ENCODE measurements at places on chromosomes 1 and 21.

DNA sequence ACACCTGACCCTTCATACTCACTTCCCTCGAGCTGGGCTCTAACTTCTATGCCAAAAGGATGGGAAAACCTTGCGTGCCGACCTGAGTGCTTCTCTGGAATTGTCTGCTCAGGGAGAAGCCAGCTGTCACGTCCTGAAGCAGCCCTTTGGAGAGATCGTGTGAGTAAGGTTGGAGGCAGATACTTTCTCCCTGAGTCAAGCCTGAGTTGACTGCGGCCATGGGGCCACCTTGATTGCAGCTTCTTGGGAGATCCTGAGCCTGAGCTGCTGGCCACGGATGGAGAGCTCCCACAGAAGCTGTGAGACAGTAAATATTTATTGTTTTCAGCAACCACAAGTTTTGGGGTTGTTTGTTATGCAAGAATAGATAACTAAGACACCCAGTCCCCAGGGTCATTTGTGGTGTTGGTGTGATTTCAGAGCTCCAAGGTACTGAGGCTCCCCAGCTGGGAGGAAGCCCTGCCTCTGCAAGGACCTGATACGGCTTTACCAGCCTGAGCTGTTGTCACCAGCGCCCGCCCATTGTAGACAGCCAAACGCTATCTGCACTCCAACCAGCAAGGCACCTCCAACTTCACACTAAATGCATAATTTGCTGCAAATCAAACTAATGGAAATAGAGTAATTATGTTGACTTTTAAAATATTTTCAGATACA, 531.6 kb downstream of the PTPRU start:
- no peak for DNase-seq

DNA sequence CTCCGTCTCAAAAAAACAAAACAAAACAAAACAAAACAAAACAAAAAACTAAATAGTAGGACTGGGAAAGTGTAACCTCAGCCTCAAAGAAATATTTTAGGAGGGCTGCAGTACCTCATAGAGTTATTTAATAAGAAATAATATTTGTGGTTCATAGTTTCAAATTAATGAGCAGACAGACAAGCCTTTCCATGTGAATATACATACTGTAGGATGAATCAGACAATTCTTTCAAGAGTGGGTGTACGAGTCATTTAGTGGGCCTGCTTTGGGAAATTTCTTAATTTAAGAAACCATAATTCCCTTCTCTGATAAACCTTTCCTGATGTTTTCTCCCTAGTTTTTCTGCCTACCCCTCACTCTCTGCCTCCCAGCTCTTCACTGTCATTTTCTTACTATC, 52.5 kb downstream of the CDC14A start:
- DNase-seq: no peak

DNA sequence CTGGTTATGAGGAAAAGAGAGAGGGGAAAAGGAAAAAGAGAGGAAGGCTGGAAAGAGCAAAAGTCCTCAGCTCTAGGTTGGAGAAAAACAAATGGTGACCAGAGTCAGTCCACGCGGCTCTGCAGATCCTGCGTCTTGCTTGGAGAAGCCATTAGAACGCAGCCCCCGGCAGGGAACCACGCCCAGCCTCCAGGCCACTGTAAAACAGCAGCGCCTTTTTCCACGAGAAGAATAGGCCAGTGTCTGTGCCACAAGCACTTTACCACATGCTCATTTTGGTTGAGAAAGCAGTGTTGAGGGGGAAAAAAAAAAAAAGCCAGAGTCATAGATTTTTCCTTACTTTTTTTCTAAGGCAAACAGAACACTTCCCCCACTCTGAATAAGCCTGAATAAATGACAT, 846.9 kb upstream of the ADAMTS5 start:
- DNase-seq: no peak

DNA sequence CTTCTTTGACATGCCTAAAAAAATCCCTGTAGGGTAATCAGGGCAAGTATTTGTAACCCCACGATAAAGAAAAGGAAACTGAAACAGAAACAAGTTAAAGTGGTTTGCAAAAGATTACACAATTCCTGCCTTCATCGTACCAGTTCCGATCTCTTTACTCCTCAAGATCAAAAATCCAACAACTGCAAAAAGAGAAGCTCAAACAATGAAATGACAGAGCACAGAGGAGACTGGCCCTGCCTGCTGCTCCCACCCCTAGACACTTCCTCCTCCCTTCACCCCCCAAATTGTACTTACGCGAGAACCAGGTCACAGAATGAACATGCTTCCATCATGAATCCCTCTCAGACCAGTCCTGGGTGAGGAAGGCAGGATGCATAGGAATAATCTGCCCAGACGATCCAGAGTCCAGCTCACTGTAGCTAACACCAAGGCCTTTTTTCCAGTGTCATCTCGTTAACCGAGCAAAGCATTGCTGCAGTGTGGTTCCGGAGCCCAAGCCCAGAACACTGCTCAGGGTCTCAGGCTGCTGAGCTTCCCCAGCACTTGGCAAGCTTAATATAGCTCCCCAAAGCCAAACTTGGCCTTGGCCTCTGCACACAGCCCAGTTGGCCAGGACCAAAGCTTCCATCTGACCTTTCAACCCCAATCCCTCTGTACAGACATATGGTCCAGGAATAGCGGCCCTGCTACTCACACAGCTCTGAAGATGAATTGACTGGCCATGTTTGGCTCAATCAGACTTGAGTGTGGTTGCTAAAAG, 20.3 kb downstream of the RXRG start:
- no peak for DNase-seq

DNA sequence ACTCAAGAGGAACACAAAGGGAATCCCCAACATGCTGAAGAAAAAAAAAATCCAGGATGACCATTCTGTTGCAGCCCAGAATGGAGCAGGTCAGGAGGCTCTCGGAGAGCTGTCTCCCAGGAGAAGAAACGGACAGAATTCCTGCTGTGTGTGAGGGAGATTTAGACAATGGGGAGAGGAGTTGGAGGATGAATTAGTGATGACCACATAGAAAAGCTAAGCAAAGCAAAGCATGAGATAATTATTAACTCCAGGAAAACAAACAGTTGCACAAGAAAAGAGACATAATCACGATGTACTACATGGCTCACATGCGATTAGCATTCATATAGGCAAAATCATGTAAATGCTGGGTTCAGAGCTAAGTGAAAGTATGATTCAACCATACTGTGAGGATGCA, 61.1 kb upstream of the SMYD2 start:
- no peak for DNase-seq

DNA sequence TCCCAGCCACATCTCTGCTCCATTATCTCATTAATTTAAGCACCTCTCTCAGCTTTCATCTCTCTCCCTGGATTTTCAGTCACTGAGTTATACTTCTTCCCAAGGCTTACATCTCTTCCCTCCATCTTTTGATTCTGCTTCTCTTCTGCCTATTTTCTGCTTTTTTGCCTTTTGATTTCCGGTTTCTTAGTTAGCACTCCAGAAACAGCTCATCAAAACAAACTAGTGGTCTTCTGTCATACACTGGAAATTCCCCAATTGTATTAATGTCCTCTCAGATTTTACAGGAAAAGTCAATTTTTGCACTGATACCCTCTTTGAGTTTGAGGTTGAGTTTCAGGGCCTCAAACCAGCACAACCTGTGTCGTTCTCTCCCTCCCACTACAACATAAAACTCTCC, 1.5 kb downstream of the LCE3E start:
- DNase-seq: no peak

GRCh38 chr1:100530880-100531487, 7.0 kb upstream of the GPR88 start:
- no peak for DNase-seq

DNA sequence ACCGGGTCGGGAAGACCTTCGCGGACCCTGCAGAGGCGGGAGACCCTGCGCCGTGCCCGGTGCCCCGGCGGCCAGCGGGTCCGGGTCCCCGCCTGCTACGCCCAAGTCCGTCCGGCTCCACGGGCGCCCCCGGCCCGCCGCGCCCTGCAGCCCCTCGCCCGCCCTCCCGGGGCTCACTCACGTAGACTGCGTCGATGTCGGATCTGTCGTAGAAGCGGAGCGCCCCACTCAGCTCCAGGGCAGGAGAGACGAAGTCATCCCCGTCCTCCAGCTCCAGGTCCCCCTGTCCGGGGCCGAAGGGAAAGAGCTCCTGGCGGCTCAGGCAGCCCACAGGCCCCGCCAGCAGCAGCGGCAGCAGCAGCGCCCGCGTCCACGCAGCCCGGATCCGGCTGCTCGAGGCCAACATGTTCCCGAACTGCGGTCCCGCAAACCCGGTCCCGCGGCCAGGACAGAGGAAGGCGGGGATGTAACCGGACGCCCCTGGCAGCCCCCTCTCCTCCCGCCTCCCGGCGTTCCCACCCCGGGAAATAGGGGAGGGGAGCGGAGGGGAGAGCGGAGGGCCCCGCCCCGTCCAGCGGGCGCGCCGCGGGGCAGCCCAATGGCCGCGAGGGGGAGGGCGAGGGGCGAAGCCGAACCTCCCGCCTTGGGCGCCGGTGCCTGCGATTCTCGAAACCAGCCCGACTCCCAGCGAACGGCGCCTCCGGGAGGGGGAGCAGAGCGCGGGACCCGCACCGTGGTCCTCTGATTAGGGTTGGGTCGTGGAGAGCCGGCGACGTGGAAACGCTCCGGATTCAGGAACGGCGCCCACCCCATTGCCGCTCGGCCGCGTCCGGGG, at the start of gene NID1:
TSS of gene NID1 (minus strand) at position 417 of the 835 bp plus-strand sequence. CDS start at position 406, 11 bp downstream.
- DNase-seq: peak; percentile 10

- DNase-seq: no peak
Observed at GRCh38 chr1:106290805-106291501, 765.5 kb upstream of the PRMT6 start.

- DNase-seq: peak; percentile 25
Observed at GRCh38 chr1:230282157-230282556, 144.0 kb downstream of the PGBD5 start.

- no peak for DNase-seq
Observed at GRCh38 chr21:15669247-15669646, 60.5 kb upstream of the USP25 start.

GRCh38 chr1:5562769-5563168, 429.5 kb downstream of the NPHP4 start:
- DNase-seq: no peak

GRCh38 chr1:242523719-242524570, 552 bp downstream of the PLD5 start:
- peak; percentile 14 for DNase-seq

DNA sequence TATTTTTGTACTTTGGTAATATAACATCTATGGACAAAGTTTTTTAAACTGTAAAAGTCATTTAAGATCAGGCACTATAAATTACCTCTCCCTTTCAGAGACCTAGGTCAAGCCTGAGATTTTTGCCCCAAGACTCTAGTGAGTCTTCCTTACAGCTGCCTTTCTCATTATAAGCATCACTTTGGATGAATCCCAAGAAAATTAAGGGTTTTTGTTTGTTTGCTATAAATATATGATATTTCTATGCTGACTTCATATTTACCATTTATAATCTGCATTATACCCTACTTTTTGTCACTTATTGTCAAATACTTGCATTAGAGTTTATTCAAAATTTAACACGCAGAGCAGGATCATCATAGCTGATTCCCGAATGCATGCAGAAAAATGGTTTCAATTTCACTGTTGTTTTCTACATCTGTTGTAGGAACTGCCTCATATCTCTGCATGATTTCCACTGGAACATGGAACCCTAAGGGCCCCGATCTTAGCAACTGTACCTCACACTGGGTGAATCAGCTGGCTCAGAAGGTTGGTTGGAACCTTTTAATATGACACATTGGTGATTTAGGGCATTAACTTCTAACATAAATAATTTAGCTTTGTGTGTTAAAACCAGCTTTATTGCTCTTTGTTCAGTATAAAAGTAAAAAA, 150.0 kb downstream of the ADGRL2 start:
- no peak for DNase-seq

DNA sequence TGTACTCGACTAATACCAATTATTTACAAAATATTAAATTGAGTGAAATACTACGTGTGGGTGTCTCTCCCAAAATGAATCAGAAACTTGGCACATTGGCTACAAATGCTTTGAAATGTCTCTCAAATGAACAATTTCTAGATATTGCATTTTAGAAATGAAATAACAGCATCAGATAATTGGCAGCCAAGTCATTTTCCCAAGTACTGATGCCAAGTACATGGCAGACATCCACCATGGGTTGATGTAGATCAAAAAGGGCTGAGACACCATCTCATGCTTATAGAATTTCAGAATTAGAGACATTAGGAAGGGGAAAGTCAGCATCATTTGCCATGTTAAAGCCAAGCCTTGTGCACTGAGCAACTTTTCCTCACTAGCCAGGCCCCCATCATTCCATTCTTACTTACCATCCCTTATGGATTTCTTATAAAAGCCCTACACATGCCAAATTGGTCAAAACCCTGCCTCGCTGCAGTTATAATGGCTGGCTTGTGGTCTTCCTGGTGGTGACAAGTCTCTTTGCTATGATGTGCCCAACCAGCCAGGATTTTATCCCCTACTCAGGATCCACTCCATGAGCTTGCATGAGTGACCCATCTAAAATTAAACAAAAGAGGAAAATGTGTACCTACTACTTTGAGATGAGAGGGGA, 73.1 kb downstream of the GREM2 start:
- DNase-seq: no peak

- no peak for DNase-seq
Observed at GRCh38 chr1:167501515-167502191, 16.7 kb downstream of the CD247 start.

DNA sequence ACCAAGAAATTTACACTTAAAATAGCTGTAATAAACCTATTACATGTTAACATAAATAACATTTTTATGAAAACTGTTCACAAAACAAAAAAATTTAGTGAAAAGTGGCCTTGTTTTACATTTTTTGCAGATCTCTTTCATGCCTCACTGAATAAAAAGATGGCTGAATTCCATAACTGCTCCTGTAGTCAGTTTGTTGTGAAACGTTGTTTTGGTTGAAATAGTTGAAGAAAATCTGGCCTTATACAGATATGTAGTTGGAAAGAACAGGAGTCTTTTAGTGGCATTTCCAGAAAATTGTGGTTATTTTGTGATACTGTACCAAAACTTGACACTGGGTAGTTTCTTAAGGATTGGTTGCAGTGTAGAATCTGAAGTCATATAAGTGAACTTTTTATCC, 18.1 kb downstream of the ITSN1 start:
- DNase-seq: no peak

DNA sequence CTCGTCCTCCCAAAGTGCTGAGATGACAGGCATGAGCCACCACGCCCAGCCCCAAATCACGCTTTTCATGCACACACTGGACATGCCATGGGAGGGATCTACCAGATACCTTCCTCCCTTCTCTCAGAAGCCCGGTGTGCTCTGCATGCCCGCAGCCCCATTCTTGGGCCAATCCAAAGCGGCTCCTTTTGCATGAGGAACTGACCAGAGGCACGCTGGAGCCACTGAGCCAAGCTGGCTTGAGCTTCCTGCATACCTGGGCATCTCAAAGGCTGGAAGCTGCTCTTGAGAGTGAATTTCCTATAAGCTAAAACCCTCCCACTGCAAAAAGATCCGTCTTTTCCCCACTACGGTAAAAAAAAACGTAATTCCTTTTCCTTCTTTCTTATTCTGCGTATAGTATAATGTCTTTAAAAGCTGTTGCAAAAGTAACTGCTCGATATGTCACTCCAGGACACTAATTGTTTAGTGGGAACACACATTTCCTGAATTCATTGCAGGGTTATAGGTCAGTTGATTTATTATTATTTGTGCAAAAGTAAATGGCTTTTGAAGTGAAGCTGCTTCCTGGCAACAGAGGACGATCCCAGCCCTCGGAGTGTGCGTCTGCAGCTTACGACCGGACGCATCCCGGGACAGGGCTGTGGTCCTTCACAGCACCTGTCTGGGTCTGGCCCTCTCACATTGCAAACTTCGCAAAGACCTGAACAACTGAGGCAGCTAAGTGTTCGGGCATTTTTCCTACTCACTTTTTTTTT, 61.8 kb upstream of the ETS2 start:
- peak; percentile 34 for DNase-seq

GRCh38 chr1:15707239-15707925, 23.3 kb downstream of the PLEKHM2 start:
- no peak for DNase-seq

GRCh38 chr1:89980605-89981004, 14.3 kb upstream of the ZNF326 start:
- DNase-seq: no peak
